ENCODE measurements at places on chromosomes 1 and 21. TPM values are rescaled to one million over a fixed set of nuclear protein-coding genes. Genes with fewer than 3 reads are reported as not detected.

Gene MAEL
- total RNA-seq: not detected

Gene EDN2
- total RNA-seq: not detected

Gene PODN
- total RNA-seq: not detected

Gene PTPN22
- total RNA-seq: 45.7 TPM

Gene CD1B
- not detected for total RNA-seq

Gene PLA2G2A
- not detected for total RNA-seq

DNA sequence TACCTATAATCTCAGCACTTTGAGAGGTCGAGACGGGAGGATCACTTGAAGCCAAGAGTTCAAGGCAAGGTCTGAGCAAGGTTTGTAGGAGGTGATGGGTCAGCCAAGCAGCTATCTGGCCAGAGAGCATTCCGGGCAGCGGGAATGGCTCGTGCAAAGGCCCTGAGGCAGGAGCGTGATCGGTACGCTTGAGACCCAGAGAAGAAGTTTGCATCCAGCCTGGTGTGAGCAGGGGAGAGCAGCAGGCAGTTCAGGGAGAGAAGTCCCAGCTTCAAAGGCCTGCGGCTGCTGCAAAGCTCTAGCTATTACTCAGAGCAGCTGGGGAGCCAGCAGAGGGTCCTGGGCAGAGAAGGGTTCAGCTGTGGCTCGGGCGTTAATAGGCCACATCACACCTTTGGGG is 5.1 kb upstream of the SRARP start:
- DNase-seq: no peak

DNA sequence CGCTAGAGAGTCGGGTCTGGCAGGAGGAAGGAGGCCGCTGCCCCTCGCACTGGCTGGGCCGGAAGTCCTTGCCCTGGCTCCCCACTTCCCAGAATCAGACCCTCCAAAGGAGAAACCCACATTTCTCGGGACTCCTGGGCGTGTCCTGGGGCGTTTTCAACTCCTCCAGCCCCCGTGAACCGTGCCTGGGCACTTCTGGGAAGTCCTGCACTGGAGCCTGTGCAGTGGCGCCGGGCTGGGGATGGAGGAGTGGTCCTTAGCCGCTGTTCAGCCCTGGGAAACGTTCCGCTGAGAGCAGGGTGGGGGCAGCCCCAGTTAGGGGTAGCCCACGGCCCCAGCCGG is 3.0 kb downstream of the IGSF21 start:
- DNase-seq: no peak

- no peak for DNase-seq
These were observed 357.2 kb upstream of the DPYD start for GRCh38 chr1:98278055-98278454.

Measured in activated CD4-positive, alpha-beta memory T cell treated with anti-CD3 and anti-CD28 coated beads for 36 hours (primary cell).